Activated T-cell treated with anti-CD3 and anti-CD28 coated beads, Interleukin-2, amount 50 U/mL, for 48 hours (primary cell): ENCODE measurements at places on chromosomes 16 and 17.

GRCh38 chr17:2707721-2708584 is 3.6 kb downstream of the CLUH start:
- no peak for DNase-seq

- DNase-seq = no peak
Observed at GRCh38 chr17:57331423-57331822, 75.1 kb downstream of the MSI2 start.

- no peak for DNase-seq
Observed at GRCh38 chr16:28316054-28316453, 23.7 kb downstream of the SBK1 start.

GRCh38 chr16:20803192-20803560 is 3.1 kb downstream of the ERI2 start:
- DNase-seq = no peak

- DNase-seq = no peak
Observed at GRCh38 chr16:80250381-80250780, 290.4 kb upstream of the DYNLRB2 start.

DNA sequence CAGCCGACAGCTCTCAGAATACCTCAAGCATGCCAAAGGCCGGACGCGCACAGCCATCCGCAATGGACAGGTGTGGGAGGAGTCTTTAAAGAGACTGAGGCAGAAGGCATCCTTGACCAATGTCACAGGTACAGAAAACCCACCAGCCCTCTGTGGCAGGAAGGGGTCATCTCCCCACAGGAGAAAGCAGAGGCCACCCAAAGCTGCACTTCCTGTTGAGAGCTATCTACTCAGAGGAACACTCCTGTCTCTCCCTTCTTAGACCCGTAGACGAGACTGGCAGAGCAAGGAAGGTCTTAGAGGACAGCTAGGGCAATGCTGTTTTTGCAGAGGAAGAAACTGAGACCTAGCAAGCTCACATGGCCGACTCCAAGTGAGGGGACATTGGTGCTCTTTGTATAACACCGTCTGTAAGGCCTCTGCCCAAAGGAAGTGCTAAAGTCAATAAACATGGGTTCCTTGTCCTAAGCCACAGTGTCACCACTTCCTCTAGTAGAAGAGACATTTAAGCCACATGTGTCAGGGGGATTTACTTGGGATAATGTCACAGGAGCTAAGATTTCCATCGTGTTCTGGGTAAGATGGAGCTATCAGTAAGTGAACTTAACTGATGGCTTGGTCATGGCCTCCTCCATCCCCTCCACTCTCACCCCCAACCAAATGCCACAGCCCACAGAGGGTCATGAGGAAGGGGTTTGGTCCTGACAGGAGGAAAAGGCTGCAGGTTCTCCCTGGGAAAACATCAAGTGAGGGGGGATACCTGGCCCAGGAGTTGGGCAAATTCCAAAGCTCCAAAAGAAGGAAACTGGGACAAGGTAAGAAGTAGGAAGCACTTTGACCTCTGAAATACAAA is 9.4 kb downstream of the LPO start:
- DNase-seq = no peak

DNA sequence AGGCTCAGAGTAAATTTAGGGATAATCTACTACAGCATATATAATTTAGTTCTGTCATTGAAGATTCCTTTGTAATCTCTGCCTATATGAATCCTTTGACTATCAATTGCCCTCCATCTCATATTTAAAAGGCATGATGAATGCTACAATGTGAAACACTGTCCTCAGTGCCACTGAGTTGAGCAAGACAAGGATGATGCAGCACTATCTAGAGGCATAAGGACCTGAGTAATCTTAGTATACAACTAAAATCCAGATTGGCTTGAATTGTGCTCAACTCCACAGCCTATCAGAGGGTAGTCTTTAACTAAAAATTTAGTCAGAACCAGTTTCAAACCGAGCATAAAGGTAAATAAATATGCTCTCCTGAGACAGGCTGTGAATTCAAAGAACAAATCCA is 11.6 kb upstream of the STRADA start:
- no peak for DNase-seq

DNA sequence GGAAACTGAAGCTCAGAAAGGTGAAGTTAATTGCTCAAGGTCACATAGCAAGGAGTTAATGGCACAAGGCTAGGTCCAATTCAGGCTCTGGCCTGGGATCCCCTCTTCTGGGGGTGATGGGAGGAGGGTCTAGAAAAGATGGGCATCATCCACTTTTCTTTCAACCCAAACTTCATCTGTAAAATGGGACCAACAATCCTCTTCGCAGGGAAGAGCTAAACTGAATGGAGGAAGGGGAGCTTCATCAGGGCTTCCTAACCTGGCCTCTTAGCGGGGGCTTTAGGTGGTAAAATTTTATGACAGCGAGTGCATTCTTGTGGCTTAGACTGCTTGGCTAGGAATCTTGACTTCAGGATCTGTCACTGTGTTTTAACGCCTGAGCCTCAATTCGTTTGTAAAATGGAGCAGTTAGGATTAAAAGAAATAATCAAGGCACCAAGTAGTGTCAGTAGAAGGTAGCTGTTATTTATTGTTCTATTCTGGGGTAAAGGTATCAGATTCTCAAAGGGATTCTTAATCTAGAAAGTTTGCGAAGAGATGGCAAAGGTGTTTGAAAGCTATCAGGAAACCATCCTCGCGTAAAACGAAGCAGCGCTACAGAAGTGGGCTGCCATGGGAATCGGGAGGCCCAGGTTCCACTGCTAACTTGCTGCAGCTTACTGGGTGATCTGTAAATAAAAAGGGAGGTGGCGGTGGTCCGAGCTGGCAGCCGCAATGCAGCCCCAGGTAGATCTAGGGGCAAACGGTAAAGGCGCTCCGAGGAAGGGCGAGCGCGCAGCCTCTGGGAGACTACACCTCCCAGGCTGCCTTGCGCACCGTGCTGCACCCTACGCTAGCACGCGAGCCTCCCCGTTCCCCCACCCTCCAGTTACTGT is 1.5 kb upstream of the SRCAP start:
- DNase-seq = no peak

- DNase-seq = no peak
Observed at GRCh38 chr16:17320009-17320408, 150.8 kb downstream of the XYLT1 start.
